ENCODE measurements at places on chromosomes 16 and 17. TPM values are rescaled to one million over a fixed set of nuclear protein-coding genes. Genes with fewer than 3 reads are reported as not detected.

The KRTAP9-4 gene
- not detected for total RNA-seq

The GEMIN4 gene
- 10.4 TPM for total RNA-seq

The NRN1L gene
- total RNA-seq: 0.67 TPM

The SLC5A10 gene
- total RNA-seq: not detected

DNA sequence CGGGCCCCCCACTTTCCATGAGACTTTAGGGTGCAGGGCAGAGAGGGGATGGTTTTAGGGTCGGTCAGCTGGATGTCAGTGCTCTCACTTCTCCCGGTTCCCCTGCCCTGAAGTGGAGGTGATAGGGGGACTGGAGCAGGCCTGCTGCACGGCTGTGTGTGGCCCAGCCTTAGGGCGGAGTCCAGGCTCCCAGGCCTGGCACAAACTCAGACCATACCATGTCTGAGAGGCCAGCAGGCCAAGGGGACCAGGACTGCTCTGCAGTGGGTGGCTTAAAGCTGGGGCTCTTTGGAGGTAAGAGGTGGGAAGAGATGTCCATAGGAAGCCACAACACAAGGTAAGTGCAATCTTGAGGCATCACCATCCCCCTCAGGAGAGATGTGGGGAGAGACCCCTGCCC lies 8.3 kb downstream of the TFAP4 start:
- DNase-seq: no peak
- H3K36me3 ChIP-seq: no peaks in the 10 kb centered on the region
- H3K4me3 ChIP-seq: no peak overlapping the region
- no peak overlapping the region for H3K27ac ChIP-seq
- H3K4me1 ChIP-seq: peaks cover 4% of the 10 kb centered on the region

DNA sequence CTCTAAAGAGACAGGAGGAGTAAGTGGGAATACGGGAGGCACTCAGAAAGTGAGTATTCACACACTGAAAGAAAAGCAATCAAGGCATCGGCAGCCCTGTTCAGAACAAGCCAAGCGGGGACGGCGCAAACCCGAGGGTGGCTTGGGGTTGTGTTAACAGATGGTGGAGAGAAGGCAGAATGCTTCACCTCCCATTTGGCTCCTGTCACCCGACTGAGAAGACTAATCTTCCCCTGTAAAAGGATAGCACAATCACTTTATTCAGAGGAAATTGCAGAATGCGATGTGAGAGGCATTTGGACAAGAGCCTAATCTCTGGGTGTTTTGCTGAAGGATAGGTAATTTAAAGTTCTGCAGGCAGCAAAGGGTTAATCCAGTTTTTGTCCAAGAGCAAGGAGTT lies 119.3 kb upstream of the WSCD1 start:
- no peaks in the 10 kb centered on the region for H3K36me3 ChIP-seq
- H3K27me3 ChIP-seq: no peaks in the 10 kb centered on the region
- H3K27ac ChIP-seq: no peak overlapping the region

All from pancreas (tissue), 10 donors.